ENCODE measurements at places on chromosomes 7 and 10.

DNA sequence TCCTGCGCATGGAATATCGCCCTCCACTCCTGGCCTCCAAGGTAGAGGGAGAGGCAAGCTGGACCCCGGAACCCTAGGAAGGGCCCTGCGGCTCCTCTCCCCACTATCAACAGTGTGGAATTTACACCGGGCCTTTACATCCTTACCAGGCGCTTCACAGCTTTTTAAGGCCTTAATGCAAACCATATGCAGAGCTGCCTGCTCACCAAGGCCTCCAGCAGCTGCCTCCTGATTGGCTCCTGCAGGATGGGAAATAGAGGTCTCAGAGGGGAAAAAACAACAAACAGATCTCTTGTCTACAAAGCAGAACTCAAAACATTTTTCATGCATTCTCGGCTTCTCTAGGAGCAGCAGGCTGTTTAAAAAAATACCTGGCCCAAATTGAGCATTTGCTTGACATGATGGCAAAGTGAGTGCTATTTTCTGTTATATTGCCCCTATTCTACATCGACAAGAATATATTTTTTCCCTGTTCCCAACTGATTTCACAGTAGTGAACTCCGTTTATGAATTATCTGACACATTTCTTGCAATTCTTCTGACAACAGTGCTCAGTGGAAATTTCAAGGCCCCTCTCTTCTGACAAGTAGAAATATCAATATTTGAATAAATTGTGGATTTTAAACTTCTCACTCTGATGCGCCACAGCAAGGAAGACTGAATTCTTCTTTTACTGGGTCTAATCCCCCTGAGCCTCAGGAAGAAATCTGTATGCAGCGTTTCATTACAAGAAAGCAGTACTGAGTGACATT, 51.7 kb downstream of the EBF3 start:
- DNase-seq, result no peak

- DNase-seq, result no peak
Measured at GRCh38 chr10:99569253-99569939, 36.7 kb downstream of the NKX2-3 start.

GRCh38 chr10:95329296-95329695, 38.5 kb upstream of the PDLIM1 start:
- no peak for DNase-seq

DNA sequence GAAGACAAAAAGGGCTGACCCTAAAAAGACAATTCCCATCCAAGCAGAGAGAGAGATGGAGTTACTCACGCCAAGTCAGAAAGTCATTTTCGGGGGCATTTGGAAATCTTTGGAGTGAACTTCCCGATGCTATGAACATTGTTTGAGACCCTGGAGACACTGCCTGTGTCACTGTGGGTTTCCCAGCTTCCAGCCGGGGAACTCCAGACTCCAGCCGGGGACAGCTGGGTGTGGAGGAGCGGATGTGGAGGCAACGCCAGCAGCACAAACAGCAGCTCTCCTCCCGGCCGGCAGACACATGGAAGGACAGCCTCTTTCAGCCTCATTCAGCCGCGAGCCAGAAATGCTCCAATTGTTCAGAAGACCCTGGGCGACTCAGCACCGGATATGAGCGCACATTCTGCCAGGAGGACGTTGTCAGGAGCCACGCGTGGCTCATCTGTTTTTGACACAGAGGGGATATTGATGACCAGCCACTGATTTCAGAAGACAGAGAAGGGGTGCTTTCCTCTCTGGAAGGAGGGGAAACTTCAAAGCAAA, 97.6 kb downstream of the PRPF18 start:
- DNase-seq, result no peak

DNA sequence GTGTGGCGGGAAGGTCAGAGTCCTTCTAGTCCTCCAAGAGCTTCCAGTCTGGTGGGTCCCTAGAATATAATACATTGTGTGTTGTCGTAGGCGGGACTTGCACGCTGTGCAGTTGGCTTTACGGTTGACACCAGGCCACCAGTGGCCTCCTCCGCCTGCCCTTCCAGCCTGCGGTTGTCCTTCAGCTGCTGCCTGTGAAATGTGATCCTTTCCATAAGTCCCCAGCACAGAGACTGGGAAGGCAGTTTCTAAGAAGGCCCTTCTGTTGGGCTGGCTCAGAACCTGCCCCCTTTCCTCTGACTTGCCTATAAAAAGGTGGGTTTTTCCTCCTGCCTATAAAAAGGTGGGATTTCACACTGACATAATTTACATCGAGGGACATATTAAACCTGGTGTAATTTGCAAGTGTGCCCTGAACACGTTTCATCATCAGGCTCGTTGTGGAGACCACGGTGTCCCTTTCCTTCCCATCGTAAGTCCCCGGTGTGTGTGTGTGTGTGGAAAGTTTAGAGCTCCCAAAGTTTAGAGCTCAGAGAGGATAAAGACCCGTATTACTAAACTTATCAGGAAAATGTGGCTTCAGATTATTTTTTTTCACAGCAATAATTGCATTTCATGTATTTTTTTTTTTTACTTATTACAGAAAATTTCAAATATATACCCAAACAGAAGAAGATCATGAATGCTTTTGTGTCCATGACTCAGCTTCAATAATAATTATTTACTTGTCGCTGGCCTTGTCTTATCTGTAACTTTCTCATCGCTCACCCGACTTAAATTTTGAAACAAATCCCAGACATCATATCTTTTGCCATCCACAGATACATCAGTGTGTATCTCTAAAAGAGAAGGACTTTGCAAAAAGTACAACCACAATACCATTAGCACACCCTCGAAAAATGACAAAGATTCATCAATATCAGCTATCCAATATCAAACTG, 45.1 kb downstream of the CUX1 start:
- DNase-seq, result no peak

DNA sequence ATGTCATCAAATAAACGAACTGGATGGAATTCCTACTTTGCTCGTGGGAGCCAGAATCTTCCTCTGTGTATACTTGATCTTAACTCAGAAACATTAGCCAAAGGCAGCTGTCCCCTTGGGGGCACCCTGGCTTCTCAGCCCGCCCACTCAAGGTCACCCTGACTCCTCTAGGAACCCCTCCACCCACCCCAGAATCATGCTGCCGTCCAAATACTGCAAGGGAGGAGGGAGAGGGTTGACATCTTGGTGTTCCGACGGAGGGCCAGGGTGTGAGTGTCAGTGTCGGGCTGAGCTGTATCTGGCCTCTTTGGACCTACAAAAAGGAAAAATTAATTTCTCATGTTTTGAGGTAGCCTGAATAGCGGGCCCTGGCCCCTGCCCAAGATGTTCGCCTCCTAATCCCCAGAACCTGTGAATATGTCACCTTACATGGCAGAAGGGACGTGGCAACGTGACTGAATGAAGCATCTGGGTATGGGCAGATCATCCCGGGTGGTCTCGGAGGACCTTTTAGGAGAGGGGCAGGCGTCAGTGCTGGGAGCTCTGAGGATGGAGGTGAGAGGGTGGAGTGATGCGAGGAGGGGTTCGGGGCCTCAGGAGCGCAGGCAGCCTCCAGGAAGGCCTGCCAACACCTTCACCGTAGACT, 40.5 kb upstream of the RBM33 start:
- no peak for DNase-seq

GRCh38 chr7:41277561-41277960, 425.3 kb downstream of the INHBA start:
- no peak for DNase-seq

GRCh38 chr10:132929480-132929879, 12.9 kb downstream of the CFAP46 start:
- no peak for DNase-seq

DNA sequence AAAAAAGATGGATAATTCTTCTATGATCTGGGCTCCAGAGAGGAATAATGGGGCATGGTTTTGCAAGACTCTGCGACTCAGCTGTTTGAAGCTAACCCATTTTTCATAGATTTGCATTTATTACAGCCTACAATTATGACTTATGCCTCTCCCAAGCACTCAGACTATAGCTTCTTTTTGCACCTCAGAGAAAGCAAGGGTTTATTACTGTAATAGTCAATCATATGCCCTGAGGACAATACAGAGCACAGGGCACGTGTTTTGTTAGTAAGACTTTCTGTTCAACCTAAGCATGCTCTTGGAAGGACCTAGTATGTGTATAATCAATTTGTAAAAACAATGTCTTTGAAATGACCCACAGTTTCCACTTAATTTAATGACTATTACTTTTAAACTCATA, 221.2 kb downstream of the PARD3 start:
- no peak for DNase-seq

GRCh38 chr7:155983176-155983815, 171.0 kb upstream of the SHH start:
- DNase-seq, result no peak

DNA sequence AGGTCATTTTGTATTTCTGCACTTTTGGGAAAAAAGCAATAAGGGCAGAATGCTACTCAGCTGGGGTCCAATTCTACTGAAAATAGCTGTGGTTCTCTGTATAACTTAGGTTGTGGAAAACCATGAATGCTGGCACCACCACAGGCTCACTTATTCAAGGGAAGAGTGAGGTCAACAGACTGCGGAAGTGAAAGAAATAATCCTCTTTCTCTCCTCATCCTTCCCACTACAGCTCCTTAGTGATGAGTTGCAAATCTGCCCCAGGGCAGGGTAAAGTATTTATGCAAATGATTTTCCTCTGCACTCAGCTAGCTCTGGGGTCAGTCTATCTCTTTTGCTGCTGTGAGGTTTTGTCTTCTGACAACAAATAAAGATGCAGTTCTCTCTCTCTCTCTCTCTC, 74.1 kb upstream of the PTPRZ1 start:
- DNase-seq, result no peak

DNA sequence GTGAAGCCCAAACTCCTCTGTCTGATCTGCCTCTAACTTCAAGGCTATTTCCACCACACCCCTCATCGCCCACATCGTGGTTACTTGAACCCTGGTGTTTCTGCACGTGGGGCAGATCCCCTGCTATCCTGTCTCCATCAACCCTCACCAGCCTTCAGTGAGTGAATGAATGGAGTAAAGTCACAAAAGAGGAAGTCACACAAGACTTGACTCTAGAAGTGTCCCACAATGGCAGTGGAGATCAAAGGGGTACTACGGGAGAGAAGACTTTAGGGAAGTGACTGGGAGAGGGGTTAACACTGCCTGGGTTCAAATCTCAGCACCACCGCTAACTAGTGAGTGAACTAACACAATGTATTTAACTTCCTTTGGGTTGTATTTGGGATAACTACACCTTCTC, 85.9 kb downstream of the COBL start:
- DNase-seq, result no peak
